Left lung (tissue), 14 donors: ENCODE measurements at places on chromosomes 13 and 19. TPM values are rescaled to one million over a fixed set of nuclear protein-coding genes. Genes with fewer than 3 reads are reported as not detected.

DNA sequence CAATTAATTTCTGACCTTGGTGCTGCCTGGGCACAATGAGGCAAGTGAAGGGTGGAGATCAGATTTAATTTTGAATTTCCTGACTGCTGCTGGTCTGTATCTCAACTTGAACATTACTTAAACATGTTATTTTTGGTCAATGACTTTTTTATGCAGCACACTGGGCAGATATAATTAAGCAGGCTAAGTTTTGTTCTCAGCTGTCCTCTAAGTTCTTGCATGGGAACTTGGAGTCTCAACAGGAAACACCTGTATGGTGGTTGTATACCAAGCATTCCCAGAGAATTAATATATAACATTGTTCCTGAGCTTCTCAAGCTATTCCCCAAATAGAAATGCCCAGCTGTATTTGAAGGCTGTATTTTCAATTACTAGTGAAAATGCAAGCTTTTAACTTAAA, 113.5 kb upstream of the EDNRB start:
- DNase-seq = no peak

- DNase-seq = no peak
These were observed 82.0 kb downstream of the SIPA1L3 start for GRCh38 chr19:37988758-37989635.

Gene ZNF135
- polyA plus RNA-seq = 32.6 TPM

- DNase-seq = no peak
These were observed 15.6 kb upstream of the SIGLEC10 start for GRCh38 chr19:51433043-51433442.
